ENCODE measurements at places on chromosomes 16 and 17.

GRCh38 chr17:74037320-74037719 lies 166.2 kb upstream of the RPL38 start:
- DNase-seq: no peak

DNA sequence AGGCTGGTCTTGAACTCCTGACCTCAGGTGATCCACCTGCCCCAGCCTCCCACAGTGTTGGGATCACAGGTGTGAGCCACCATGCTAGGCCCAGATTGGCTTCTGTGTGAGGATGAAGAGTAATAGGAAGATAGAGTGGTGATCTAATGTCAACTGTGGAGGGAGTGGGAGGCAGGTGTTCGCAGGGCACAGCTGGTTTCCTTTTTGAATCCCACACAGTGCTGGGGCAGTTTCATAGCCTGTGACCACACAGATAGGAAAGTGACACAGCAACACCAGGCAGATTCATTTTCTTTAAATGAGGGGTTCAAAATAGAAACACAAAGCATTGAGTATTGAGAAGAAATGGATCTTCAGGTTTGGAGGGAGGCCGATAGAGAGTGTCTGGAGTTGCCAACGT lies 540.3 kb downstream of the WWOX start:
- no peak for DNase-seq

- no peak for DNase-seq
Observed at GRCh38 chr17:82400830-82401229, 17.3 kb upstream of the HEXD start.

DNA sequence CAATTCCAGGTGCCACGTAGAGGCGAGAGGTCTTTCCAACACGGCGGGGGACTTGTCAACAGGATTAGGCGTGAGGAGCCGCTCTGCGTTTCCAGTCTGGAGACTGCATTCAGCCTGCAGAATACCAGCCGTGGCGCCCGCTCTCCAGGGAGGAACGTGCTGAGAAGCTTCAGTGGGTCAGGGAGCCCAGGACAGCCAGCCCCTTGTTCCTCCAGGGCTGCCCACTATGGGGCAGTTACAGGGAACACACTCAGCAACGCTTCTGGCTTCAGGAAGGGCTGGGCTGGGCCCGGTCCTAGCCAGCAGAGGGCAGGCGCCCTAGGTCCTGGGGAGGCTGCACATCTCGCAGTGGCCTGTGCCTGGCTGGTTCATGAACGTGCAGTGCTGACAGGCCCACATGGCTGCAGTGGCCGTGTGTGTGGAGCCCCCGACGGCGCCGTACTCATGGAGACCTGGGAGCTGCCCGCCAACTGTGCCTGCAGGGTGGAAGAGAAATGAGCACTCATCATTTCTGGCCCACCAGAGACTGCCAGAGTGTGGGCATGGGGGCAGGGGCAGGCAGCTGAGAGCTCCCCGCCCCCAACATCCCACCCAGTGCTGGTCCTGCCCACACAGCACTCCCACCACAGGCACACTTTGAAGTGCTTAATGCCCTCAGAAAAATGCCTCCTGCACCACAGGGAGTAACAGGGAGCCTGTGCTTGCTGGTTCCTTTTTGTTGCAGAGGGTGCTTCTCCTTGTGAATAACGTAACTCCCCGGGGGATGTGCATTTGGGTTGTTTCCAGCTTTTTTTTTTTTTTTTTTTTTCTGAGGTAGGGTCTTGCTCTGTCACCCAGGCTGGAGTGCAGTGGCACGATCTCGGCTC lies 7.0 kb upstream of the FAAP100 start:
- DNase-seq: no peak

- DNase-seq: no peak
Observed at GRCh38 chr16:9860876-9861275, 321.4 kb downstream of the GRIN2A start.

DNA sequence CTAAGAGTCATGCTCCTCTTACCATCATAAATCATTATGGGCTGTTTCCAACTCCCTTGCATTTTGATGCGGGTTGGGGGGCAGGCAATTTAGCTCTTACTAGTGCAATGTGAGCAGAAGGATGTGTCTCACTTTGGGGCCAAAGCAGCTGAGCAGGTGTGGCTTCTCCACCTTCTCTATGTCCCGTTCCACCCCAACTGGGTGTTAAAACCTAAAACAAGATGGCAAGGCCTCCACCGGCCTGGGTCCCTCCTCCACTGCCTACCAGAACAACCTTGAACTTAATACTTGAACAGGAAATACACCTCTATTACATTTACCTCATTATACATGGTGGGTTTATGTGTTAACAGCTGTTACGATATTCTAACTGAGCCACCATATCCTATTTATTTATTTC lies 52.8 kb downstream of the TOX3 start:
- no peak for DNase-seq

DNA sequence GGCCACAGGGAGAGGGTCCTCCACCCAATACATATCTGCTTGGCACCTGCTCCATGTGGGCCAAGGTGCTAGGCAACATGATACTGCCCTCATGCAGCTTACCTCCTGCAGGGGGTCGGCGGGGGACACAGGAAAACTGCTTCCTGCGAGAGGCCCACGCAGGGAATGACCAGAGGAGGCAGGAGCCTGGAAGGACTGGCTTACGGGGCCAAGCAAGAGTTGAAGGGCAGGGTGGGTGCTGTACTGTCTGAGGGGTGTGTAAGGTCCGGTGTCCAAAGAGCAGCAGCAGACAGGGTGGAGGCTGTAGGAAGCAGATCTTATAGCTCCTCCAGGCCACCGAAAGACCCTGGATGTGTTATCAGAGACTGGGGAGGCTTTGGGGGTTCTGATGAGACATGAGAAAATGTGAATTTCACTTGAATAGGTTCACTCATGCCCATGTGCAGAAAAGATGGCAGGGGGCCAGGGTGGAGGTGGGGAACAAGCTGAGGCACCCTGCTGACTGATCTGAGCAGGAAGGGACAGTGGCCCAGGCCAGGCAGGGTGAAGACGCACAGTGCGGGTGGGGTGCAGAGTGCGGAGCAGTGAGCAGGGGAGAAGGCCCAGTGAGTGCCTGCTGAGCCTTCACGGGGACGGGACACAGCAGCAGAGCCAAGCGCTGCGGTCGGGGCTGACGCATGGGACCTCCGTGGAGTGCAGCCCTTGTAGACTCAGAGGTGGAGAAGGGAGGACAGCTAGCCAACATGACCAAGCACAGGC lies 8.3 kb downstream of the FLCN start:
- no peak for DNase-seq

GRCh38 chr17:59124665-59125064 lies 18.0 kb upstream of the TRIM37 start:
- DNase-seq: no peak

DNA sequence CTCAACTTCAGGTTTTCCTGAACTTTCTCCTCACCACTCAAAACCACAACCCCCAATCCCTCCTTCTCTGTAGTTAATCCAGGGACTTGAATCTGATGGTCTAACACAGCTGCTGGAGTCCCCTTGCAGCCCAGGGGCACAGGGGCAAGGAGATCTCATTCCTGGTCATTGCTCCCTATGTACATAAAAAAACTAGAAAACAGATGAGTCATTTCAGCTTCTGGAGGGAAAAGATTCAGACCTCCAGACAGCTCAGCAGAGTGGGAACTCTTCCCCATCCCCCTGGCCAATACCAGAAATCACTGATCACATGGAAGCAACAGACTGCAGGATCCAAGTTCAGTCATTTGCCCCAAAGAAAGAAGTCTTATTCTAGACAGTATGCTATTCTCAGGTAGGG lies 62.1 kb downstream of the DYNLRB2 start:
- peak; percentile 54 for DNase-seq

DNA sequence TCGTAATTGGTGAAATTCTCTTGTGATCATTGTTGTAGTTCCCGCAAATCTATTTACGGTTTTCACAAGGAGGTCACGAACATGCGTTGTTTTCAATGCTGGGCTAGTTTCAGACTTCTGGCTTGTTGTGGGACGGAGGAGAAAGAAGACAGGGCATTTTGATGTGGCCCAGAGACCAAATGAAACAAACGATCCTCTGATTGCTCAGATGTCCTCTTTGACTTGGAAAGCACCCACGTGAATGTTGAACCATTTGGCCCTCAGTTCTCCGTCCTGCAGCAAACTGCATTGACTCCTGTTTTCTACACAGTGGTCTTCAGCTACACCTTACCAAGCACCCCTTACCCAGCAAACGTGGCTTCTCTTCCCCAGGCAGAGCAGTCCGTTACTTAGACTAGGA lies 391.0 kb downstream of the WWOX start:
- DNase-seq: no peak

GRCh38 chr17:31369266-31369665 lies 22.2 kb upstream of the RAB11FIP4 start:
- no peak for DNase-seq

- DNase-seq: no peak
Observed at GRCh38 chr16:82231008-82231787, 61.2 kb upstream of the MPHOSPH6 start.

Measured in EL (cell line).